ENCODE measurements at places on chromosomes 6 and 20. TPM values are rescaled to one million over a fixed set of nuclear protein-coding genes. Genes with fewer than 3 reads are reported as not detected.

- H3K36me3 ChIP-seq = no peaks in the 10 kb centered on the region
- no peak for DNase-seq
- H3K4me1 ChIP-seq = no peaks in the 10 kb centered on the region
- H3K27ac ChIP-seq = no peak overlapping the region
- H3K4me3 ChIP-seq = no peak overlapping the region
Observed at GRCh38 chr6:151111670-151112069, 128.1 kb upstream of the AKAP12 start.

- no peak overlapping the region for H3K4me3 ChIP-seq
- H3K4me1 ChIP-seq = no peaks in the 10 kb centered on the region
- no peak for DNase-seq
- H3K36me3 ChIP-seq = no peaks in the 10 kb centered on the region
Observed at GRCh38 chr6:34457382-34457741, 8.5 kb upstream of the PACSIN1 start.

- H3K36me3 ChIP-seq = no peaks in the 10 kb centered on the region
- no peaks in the 10 kb centered on the region for H3K27me3 ChIP-seq
- DNase-seq = peak; percentile 39
- H3K27ac ChIP-seq = no peak overlapping the region
- H3K4me1 ChIP-seq = peaks cover 4% of the 10 kb centered on the region
- no peak overlapping the region for H3K4me3 ChIP-seq
Observed at GRCh38 chr6:21278375-21278745, 315.2 kb upstream of the SOX4 start.

GRCh38 chr6:72824833-72825232 lies 203.0 kb downstream of the KCNQ5 start:
- no peak overlapping the region for H3K4me3 ChIP-seq
- H3K4me1 ChIP-seq = no peaks in the 10 kb centered on the region
- DNase-seq = no peak
- no peak overlapping the region for H3K27ac ChIP-seq

TRAPPC3L gene
- 0.19 TPM for total RNA-seq

DNA sequence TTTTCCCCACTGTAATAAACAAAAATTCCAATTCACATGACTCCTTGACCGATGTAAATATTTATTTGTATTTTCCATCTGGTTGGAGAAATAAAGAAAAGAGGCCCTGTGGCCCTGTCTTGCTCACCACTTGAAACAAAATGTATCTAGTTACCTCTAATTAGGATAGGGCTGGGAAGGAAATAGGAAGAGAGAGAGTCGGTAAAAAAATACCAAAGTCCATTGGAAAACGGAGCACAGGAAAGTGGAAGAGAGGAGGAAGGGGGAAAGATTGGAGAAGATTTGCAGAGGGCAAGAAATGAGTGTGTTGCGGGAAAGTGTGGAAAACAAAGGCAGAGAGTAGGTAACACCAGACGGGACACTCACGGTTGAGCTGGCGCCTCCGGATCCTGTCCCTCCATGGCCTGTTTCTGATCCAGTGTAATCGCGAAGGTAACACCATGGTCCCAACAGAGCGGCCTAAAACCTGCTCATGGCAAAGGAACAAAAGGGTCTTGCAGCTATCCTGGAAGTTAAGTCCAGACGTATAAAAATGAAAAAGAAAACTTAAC lies 105.8 kb upstream of the RIPOR2 start:
- no peaks in the 10 kb centered on the region for H3K27me3 ChIP-seq
- H3K4me3 ChIP-seq = no peak overlapping the region
- no peak for DNase-seq
- H3K36me3 ChIP-seq = no peaks in the 10 kb centered on the region

- H3K27me3 ChIP-seq = no peaks in the 10 kb centered on the region
- peaks cover 43% of the 10 kb centered on the region for H3K4me1 ChIP-seq
- no peak overlapping the region for H3K4me3 ChIP-seq
- H3K27ac ChIP-seq = peak overlapping the region; percentile 53
- H3K36me3 ChIP-seq = no peaks in the 10 kb centered on the region
Observed at GRCh38 chr20:36538026-36538722, 3.1 kb upstream of the MYL9 start.

DNA sequence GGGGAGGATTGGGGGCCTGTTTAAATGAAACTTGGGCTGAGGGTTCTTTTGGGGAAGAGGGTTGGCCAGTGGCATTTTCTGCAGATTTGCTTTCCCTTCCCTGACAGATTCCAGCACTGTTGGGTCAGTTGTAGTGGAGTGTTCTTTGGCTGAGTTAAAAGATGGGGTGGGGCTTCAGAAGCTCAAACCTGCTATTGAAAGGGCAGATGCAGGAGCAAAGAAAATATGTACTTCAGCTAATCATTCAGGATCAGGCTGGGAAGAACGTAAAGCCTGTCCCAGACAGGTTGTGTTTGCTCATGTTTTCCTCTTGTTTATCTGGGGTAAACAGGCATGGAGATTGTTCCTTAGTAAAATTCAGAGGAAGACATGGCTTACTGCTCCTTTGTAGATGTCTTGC lies 2.5 kb downstream of the SASH1 start:
- H3K4me3 ChIP-seq = peak overlapping the region; percentile 84
- H3K27me3 ChIP-seq = no peaks in the 10 kb centered on the region
- H3K27ac ChIP-seq = peak overlapping the region; percentile 93

- peaks cover 19% of the 10 kb centered on the region for H3K36me3 ChIP-seq
- no peak for DNase-seq
Observed at GRCh38 chr6:17469006-17469832, 75.8 kb downstream of the CAP2 start.

- H3K36me3 ChIP-seq = no peaks in the 10 kb centered on the region
- H3K27me3 ChIP-seq = no peaks in the 10 kb centered on the region
- peaks cover 41% of the 10 kb centered on the region for H3K4me1 ChIP-seq
- no peak overlapping the region for H3K4me3 ChIP-seq
- DNase-seq = no peak
Observed at GRCh38 chr6:16705081-16705993, 55.9 kb downstream of the ATXN1 start.

DNA sequence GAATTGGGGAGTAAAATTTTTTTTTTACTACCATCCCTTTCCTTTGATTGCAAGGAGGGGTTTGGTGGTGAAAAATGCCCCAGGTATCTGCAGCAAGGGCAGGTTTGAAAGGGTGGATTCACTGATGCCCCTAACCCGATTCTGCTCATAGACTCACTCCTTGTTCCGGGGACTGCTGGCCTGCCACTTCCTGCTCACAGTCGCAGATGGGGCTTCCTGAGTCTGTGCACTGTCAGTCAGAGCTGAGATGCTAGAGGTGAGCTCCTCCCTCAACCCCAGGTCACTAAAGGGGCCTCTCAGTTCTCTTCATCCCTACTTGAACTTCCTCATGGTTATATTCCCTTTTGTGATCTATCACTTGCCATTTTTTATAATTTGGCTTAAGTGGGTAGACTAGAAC lies 357.9 kb downstream of the FARS2 start:
- H3K36me3 ChIP-seq = no peaks in the 10 kb centered on the region
- H3K27ac ChIP-seq = no peak overlapping the region
- no peaks in the 10 kb centered on the region for H3K27me3 ChIP-seq
- H3K4me3 ChIP-seq = no peak overlapping the region

DNA sequence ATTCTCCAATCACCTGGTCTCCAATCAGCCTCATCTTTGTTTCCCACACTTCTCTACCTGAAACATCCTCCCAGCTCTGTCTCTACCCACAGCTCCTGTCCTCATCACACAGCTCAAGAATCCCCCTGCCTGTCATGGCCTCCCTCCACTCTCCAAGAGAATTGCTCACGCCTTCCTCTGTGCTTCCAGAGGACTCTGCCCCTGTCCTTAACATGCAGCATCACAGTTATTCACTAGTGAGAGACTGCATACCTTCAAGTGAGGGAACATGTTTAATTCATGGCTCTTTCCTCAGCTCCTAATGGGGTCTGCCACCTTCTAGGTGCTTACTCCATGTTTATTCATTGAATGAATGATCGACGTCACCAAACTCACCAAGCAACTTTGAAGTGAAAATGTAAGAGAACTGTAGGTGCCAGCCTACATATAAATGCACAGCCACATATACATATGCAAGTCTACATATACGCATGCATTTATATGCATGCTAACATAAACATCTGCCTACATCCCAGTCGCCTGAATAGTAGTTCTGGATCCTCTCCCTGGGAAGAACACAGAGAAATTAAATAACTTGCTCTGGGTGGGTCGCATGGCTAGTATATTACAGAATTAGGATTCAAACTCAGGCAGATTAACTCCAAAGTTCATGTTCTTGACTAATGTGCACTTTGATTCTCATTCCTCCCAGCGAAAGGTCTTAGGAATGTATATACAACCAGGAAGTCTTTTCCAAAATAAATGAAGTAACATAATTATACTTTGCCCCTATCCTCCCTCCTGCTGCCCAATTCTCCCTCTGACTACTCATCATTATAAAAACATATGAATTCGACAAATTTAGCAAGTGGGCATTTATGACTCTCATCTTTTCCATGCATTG lies 295.6 kb downstream of the MAFB start:
- DNase-seq = no peak
- H3K36me3 ChIP-seq = no peaks in the 10 kb centered on the region
- H3K27me3 ChIP-seq = no peaks in the 10 kb centered on the region
- H3K4me1 ChIP-seq = no peaks in the 10 kb centered on the region

DNA sequence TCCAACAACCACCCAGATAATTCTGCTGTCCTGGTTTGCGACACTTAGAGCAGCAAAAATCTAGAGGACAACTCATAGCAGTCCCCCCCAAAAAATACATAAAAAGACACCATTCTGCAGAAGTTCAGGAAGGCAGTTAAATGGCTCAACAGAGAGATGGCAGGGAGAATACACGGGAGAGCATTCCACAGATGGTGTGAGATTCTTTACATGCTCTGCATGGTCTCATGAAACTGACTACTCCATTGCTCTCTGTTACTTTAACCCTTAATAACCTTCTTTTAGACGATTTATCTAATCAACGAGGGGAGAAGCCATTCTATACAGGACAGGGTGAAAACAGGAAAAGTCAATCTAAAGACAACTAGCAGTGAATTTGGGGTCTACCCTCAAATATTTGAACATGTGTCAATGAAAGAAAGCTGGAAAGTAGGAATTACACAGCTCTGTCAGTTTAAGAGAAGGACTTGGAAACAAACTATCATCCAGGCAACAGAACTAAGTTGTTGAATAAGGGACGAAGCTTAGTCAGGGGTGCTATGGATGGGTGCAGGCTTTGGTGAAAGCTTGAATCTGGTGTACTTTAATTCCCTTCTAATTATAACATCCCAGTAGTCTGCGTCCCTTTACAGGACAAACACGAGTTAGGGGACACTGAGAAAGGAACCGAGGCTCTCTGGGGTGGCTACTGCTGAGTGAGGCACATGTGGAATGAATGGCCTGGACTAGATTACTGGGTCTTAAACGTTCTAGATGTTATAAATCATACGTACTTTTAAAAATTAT lies 5.1 kb downstream of the PERP start:
- H3K36me3 ChIP-seq = no peaks in the 10 kb centered on the region
- peak overlapping the region; percentile 47 for H3K4me3 ChIP-seq
- peak overlapping the region; percentile 88 for H3K27ac ChIP-seq
- peaks cover 3% of the 10 kb centered on the region for H3K4me1 ChIP-seq
- DNase-seq = no peak

ID1 gene
- 492 TPM for total RNA-seq

DNA sequence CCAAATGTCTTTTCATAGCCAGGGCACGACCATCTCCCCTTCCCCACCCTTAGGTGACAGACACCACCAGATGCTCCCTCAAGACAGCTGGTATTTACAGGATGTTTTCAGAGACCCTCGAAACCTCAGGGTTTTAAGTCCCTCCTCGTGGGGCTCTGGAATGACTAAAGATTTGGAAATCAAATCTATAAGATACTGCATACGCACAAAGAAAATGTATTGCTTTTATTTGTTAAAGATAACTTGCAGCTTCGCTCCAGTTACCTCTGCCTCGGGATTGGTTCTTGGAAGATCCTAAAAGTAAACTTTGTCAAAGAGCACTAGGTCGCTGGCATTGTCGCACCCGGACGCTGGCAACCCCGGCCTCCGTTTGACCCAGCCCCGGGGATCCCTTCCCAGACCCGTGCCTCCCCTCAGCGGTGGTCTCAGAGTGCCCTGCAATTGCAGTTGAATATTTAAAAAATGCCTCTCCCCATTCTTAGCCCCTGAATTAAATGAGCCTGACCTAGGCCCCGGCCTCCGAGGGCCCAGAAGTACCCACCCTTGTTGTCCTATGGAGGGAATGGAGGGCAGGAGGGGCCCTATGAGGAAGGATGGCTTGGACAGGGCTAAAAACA lies 7.1 kb downstream of the PAX1 start:
- H3K36me3 ChIP-seq = no peaks in the 10 kb centered on the region
- H3K4me1 ChIP-seq = no peaks in the 10 kb centered on the region
- H3K27ac ChIP-seq = no peak overlapping the region
- DNase-seq = no peak
- no peak overlapping the region for H3K4me3 ChIP-seq
- peaks cover 79% of the 10 kb centered on the region for H3K27me3 ChIP-seq

SLC22A2 gene
- not detected for total RNA-seq

DNA sequence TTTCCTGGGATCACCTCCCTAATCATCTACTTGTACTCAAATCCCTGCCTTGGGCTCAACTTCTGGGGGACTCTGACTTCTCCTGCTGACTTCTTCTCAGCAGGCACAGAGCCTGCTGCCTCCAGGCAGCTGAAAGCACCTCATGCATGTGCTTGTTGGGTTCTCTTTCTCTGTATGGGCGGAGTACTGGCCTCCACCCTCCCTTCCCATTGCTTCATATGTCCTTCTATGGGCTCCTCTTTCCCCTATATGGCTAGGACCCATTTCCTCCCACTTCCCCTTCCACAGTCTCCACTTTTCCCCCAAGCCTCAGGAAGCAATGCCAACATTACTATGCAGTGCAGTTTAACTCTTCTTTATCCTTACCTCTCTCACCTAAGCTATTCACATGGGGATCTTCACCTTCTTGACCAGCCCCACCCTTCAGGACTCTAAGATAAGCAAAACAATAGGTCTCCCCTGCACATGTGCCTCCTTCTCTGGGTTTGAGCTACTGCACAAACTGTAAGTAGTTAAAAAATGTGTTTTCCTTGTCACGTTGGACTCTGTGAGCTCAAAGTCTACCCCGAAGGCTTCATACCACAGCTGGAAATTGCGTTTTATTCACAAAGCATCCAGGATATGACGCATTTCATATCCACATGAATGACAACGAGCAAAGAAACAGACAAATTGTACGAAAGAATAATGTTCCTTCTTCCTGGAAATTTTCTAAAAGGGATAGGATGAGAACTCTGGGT lies 93.7 kb downstream of the CDS2 start:
- H3K4me1 ChIP-seq = no peaks in the 10 kb centered on the region
- no peaks in the 10 kb centered on the region for H3K36me3 ChIP-seq
- H3K27ac ChIP-seq = no peak overlapping the region
- DNase-seq = no peak
- no peaks in the 10 kb centered on the region for H3K27me3 ChIP-seq

CYP39A1 gene
- total RNA-seq = 6.7 TPM

DNA sequence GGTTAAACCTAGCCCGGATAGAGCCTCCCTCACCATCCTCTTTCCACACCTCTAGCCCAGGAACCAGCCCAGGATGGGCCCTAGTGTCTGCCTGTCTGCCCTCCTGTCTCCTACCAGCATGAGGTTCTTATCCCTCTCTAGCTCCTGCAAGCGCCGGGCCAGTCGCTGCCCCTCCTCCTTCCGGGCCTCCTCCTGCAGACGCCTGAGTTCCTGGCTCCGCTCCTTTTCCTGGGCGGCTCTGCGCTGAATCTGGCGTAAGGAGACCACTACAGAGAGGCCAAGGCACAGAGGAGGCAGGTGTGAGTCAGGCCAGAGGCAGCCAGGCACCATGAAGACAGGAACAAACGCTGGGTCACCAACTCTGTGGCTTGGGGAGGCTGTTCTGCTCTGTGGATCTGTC lies 4.3 kb upstream of the PSORS1C2 start:
- H3K4me3 ChIP-seq = no peak overlapping the region
- DNase-seq = peak; percentile 50
- H3K27ac ChIP-seq = peak overlapping the region; percentile 38
- H3K4me1 ChIP-seq = no peaks in the 10 kb centered on the region
- no peaks in the 10 kb centered on the region for H3K36me3 ChIP-seq

- DNase-seq = no peak
- H3K4me1 ChIP-seq = no peaks in the 10 kb centered on the region
- H3K27me3 ChIP-seq = no peaks in the 10 kb centered on the region
- no peak overlapping the region for H3K4me3 ChIP-seq
Observed at GRCh38 chr6:66961191-66961590, 1254.2 kb upstream of the EYS start.

All from heart left ventricle (tissue), 16 donors.